ENCODE measurements at places on chromosomes 11 and 22.

DNA sequence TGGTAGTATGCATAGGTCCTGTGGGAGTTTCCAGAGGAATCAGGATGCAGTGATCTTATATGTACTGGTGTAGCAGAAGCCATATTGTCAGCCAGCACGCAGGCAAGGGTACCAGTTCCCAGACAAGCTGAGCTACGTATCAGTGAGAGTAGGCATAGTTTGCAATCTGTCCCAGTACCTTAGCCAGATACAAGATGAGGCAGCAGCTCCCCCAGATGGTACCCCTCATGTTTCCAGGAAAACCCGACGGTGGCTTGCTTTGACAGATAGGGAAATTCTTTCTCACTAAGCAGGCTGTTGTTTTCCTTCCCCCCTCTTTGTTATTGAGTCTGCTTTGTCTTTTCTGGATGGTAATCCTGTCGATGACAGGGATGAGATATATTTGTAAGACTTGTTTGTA, 109.7 kb upstream of the RRM1 start:
- no peak for DNase-seq

GRCh38 chr11:45178890-45179671, 32.6 kb downstream of the PRDM11 start:
- no peak for DNase-seq

DNA sequence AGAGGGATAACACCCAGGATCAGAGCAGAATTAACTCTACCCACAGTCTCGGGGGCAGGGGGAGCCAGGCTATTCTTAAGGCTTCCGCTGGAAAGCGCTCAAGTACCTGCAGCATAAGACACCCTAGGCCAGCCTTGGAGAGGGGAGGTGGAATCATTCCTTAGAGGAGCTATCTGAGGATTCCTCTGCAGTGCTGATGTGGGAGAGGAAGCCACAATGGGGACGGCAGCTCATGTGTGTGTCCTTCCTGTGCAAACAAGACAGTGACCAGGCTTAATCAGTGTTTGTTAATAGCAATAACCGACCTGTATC, 382.2 kb upstream of the CADM1 start:
- no peak for DNase-seq

DNA sequence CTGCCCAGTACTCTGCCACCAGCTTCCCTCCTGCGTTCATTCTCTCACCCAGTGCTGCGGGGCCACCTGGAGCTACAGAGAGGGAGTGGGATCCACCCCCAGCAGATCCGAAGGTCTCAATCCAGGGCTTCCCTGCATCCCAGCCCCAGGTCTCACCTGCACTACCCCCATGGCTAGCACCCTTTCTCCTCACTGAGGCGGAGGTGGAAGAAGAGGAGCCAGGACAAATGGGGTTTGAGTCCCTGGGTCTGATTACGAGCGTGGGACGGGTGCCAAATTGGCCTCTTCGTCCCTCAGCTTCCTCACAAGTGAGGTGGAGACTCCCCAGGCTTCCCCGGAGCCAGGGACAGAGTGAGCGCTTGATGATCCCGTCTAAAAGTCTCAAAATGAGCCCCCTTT, 64.2 kb downstream of the NFAM1 start:
- DNase-seq, result peak; percentile 56

DNA sequence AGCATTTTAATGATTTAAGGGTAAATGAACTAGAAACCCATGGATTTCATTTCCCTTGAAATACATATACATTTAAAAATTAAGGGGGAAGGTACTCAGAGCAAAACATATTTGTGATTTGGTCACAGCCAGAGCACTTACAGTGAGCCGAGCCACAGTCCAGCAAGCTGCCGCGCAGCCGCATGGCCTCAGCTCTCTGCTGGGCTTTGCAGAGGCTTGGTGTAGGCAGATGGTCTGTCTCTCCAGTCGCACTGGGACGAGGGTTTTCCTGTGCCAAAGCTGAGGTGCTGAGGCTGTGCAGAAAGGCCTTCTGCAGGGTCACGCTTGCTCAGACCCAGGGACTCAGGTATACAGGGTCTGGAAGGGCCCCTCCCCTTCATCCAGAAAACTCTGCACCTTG, 367.3 kb downstream of the OPCML start:
- no peak for DNase-seq

GRCh38 chr11:130827451-130828377, 88.6 kb downstream of the SNX19 start:
- DNase-seq, result peak; percentile 74

- DNase-seq, result peak; percentile 86
Measured at GRCh38 chr11:63767565-63768236, 874 bp downstream of the ZFTA start.

GRCh38 chr11:35714882-35715627, 52.5 kb downstream of the TRIM44 start:
- DNase-seq, result no peak

GRCh38 chr11:30730011-30730410, 143.9 kb upstream of the MPPED2 start:
- DNase-seq, result no peak

DNA sequence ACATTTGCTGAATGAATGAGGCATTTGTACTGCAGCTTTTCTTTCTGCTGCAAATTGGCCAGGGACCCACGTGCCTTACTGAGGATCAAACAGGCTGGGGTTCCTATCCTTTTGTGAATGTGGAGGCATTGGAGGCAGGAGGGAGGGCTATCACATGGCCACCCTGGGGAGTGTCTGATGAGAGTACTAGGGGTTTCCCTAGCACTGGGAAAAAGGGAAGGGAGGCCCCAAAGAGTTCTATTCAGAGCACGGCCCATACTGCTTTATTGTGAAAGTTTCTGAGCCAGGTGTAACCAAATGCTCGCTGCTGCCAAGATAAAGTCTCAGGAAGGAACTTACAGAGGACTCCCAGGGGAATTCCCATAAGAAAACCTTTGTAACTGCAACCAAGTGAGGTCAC, 78.4 kb upstream of the ANO1 start:
- DNase-seq, result no peak

- DNase-seq, result no peak
Measured at GRCh38 chr11:126815111-126815510, 185.5 kb downstream of the KIRREL3 start.

DNA sequence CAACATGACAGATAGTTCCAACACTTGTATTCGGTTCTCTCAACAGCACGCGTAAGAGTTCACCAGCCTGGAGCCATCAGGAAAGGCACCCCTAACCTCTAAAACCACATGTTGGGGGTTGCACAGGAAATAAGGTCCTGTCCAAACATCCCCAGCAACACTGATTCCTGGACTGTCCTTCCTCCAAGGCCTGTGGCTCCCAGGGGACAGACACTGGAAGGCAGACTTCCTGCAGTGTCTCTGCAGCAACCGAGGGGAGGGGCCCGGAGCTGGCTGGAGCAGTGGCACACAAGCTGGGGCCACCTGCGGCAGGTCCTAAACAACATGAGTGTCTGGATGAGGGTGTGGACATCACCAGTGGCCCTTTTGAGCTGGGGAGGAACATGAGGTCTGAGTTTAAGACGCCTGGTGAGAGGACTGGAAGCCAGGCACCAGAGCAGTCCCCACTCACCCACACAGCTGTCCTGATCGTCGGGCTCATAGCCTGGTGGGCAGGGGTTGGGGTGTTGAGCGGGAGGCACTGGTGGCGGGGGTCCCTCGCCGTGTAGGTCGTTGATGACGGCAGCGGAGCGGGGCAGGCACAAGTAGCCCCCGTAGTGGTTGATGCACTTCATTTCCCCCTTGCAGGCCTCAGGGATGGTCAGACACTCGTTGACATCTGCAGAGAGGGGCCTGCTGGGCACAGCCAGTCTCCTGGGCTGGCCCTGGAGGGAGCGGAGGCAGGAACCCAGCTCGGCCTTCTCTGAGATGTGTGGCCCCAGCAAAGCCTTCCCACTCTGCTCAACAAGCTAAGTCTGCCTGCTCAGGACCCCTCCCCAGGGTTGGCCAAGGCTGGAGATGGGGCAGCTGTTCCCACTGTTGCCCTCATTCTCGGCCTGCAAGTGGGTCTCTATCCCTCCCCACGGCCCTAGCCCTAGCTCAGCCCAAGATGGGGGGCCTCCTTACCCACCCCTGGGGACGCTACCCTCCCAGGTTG, 1.6 kb downstream of the EFEMP2 start:
- DNase-seq, result no peak

GRCh38 chr11:108122166-108122628, 830 bp downstream of the ACAT1 start:
- no peak for DNase-seq

GRCh38 chr11:92329646-92330045, 105.0 kb downstream of the FAT3 start:
- no peak for DNase-seq

DNA sequence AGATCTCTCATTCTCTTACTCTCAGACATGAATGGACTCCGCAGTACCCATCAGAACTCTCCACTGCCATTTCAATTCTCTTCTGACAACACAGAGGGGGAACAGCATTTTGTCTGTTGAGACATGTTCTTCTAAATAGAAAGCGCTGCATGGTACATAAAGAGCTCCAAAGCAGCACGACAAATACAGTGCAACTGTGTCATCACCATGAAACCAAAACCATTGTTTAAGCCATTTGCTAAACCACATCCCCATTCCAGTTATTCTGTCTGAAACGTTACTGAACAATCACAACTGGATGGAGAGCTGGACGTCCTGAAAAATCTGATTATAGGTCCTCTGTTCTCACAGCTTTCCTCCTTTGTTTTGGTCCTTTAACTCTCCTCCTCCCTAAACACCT, 17.9 kb upstream of the TENM4 start:
- no peak for DNase-seq

GRCh38 chr11:47354913-47355282, 2.4 kb upstream of the MYBPC3 start:
- no peak for DNase-seq

DNA sequence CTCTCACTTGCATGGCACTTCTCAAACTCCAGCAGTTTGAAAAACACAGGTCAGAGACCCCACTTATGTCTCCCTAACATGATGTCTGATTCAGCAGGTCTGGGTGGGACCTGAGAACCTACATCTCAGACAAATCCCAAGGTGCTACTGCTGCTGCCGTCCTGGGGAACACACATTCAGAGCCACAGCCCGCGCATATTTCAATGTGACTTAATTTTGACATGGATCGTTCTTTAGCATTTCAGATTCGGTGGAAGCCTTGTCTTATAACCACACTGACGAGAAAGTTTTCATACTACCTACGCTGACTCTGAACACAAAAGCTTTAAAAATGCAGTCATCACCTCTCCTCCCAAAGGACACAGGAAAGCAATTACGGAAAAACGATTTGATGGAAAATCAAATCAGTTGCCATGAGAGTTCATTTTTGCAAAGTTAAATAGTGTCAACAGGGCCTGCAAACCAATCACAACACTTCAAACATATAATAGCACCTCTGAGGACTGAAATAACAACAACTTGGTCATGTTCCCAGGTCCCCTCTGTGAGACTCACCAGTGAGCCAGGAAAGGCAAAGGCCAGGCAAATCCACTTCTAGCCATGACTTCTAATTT, 132.6 kb downstream of the SHANK2 start:
- no peak for DNase-seq

GRCh38 chr11:18632841-18633240, 1.3 kb downstream of the SPTY2D1 start:
- DNase-seq, result no peak

Measured in right kidney (tissue), 9 donors.